ENCODE measurements at places on chromosomes 2 and 18.

- H3K27ac ChIP-seq = no peak overlapping the region
- peaks cover 7% of the 10 kb centered on the region for H3K4me1 ChIP-seq
- H3K36me3 ChIP-seq = no peaks in the 10 kb centered on the region
- DNase-seq = no peak
- no peak overlapping the region for H3K4me3 ChIP-seq
- no peaks in the 10 kb centered on the region for H3K27me3 ChIP-seq
These were observed 4.0 kb upstream of the GPR17 start for GRCh38 chr2:127641846-127642507.

DNA sequence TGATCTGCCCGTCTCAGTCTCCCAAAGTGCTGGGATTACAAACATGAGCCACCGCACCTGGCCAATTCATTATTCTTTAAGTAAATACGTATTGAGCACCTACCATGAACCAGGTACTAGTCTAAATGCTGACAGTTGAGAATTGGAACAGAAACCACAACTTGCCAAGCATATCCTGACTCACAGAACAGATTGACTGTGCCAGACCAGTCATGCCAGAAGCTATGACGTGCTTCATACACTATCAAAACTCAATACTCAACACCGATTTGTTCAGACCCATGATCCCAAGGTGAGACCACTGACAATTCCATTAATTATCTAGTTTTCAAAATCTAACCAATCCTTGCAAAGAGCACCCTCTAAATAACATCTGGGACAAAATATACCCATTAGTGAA lies 148.6 kb downstream of the B3GNT2 start:
- no peak overlapping the region for H3K4me3 ChIP-seq
- peaks cover 12% of the 10 kb centered on the region for H3K4me1 ChIP-seq
- H3K27me3 ChIP-seq = no peaks in the 10 kb centered on the region
- no peak for DNase-seq
- H3K36me3 ChIP-seq = no peaks in the 10 kb centered on the region

DNA sequence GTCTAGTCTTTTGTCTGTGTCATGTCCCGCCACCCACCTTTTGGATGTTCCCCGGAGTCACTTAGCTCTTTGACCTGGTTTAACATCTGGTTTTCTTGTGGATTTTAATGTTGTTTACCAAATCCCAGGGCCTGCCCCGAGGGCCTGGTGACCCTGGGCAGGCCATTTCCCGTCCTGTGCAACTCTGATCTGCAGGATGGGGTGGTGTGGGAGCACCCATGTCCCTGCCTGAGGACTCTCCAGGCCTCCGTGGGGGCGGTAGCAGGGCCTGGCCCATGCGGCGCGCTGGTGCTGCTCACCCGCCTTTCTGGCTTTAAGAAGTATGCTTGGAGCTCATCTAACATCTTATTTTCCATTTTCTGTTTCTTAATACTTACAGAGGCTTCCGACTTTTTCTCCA lies 10.7 kb downstream of the RAMP1 start:
- H3K27me3 ChIP-seq = no peaks in the 10 kb centered on the region
- H3K36me3 ChIP-seq = no peaks in the 10 kb centered on the region
- H3K4me3 ChIP-seq = no peak overlapping the region
- H3K4me1 ChIP-seq = peaks cover 31% of the 10 kb centered on the region
- no peak for DNase-seq

- no peak for DNase-seq
- no peak overlapping the region for H3K27ac ChIP-seq
- peaks cover 66% of the 10 kb centered on the region for H3K36me3 ChIP-seq
- no peak overlapping the region for H3K4me3 ChIP-seq
- H3K27me3 ChIP-seq = no peaks in the 10 kb centered on the region
- H3K4me1 ChIP-seq = no peaks in the 10 kb centered on the region
These were observed 18.8 kb downstream of the TMEM87B start for GRCh38 chr2:112073875-112074274.

DNA sequence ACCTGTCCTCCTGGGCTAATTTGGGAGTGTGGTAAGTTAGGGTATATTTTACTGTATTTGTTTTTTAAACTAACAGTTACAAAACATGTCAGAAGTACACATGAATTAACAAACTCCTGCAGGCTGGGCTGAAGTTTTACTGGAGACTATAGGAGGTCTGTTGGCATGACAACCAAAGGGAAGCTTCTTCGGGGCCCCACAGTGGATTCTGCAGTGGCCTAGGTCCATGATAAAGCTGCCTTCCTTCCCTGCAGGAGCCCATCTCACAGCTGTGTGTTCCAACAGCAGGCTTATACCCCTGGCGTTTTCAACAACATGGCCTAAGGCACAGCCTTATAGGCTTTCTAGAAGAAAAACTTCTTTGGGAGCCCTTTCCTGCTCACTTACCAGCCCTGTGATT lies 128.0 kb upstream of the SETBP1 start:
- no peak overlapping the region for H3K4me3 ChIP-seq
- H3K4me1 ChIP-seq = peaks cover 27% of the 10 kb centered on the region
- DNase-seq = no peak
- H3K27me3 ChIP-seq = no peaks in the 10 kb centered on the region
- H3K27ac ChIP-seq = no peak overlapping the region

GRCh38 chr2:200092235-200092634 lies 136.9 kb downstream of the MAIP1 start:
- no peak overlapping the region for H3K4me3 ChIP-seq
- peaks cover 7% of the 10 kb centered on the region for H3K4me1 ChIP-seq
- no peak overlapping the region for H3K27ac ChIP-seq
- no peak for DNase-seq
- H3K36me3 ChIP-seq = no peaks in the 10 kb centered on the region

DNA sequence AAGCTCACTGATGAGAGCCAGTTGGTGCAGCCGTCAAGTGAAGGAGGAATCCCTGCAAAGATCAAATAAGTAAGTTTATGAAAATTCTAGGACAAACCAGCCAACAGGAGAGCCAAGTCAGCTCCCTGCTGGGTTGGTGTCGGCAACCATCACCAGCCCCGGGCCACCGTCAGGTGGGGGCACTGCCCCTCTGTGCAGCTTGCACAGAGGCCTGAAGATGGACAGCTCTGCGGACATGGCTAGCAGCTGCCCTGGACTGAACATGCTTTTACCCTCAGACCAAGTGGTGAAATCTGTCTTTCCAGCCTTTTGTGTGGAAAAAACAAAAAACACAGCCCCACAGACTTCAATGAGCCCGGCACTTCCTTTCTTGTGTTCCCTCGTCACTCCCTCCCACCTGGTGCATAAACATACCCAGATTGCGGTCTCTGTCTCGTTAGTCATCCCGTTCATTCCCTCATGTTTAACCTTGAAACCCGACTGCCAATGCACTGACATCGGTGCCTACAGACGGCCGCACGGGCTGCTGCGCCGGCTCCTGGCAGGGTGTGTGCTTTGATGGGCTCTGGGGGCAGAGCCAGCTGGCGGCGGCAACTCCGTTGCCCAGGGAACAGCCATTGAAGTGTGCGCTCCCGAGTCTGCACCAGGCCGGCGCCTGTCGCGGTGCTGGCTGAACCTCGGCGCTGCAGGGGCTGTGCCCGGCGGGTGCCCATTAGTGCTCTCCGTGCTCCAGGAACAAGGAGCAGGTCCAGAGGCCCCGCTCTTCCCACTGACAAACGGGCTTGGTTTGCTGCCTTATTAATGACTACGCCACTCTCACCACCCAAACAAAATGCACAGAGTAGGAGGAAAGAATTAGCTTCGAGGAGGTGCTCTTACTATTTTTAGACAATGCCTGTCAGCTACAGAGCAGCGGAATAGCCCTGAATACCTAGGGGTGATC lies 95.3 kb downstream of the EIPR1 start:
- no peaks in the 10 kb centered on the region for H3K4me1 ChIP-seq
- no peaks in the 10 kb centered on the region for H3K27me3 ChIP-seq
- H3K36me3 ChIP-seq = peaks cover 2% of the 10 kb centered on the region
- H3K4me3 ChIP-seq = no peak overlapping the region
- no peak overlapping the region for H3K27ac ChIP-seq

DNA sequence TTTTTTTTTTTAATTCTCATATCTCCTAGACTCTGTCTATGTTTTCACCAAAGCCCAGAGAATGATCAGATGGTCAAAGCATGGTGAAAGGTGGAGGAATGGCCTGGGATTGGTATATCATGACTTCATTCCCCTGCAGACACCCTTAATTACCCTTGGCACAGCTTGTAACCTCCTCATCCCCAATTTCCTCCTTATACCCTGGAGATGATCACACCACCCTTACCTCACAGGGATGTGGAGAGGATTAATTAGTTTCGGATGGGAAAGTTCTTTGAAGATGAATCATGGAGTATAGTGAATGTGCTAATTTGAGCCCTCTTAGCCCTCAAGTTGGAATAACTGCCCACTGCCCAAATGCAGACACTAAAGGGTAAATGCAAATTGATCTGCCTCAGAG lies 138.0 kb upstream of the LYPD6 start:
- no peak overlapping the region for H3K27ac ChIP-seq
- H3K4me1 ChIP-seq = peaks cover 10% of the 10 kb centered on the region
- no peaks in the 10 kb centered on the region for H3K27me3 ChIP-seq
- H3K36me3 ChIP-seq = no peaks in the 10 kb centered on the region

DNA sequence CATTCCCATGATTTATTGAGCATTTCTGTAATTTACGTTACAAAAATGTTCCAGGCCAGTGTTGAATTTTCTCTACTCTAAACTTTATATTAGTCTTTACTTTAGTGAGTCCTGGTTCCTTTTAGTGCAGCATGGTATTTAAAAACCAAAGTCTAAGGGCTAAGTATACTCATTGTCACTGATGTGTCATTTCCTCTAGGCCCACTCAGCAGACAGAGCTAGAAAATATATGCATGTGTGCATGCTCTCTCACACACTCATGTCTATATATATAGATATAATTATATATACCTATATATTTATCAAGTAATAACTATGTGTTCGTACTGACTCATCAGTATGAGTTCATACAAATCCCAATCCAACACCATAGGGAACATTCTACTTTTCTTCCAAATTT lies 132.5 kb upstream of the SLC8A1 start:
- H3K4me1 ChIP-seq = peaks cover 8% of the 10 kb centered on the region
- no peak overlapping the region for H3K27ac ChIP-seq
- H3K27me3 ChIP-seq = no peaks in the 10 kb centered on the region

DNA sequence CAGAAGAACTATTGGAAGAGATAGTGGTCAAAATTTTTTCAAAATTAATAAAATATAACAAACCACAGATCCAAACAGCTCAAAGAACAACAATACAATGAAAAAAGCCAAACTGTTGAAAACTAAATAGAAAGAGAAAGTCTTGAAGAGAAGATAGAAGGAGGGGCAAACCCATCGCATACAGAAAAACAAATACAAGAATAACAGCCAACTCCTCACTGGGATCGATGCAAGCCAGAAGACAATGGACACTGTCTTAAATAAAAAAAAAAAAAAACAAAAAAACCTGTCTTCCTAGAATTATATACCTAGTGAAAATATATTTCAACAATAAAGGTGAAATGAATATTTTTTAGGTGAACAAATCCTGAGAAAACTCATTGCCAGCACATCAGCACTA lies 34.1 kb upstream of the ARHGAP25 start:
- no peak overlapping the region for H3K4me3 ChIP-seq
- H3K4me1 ChIP-seq = no peaks in the 10 kb centered on the region
- no peak for DNase-seq
- H3K36me3 ChIP-seq = no peaks in the 10 kb centered on the region

DNA sequence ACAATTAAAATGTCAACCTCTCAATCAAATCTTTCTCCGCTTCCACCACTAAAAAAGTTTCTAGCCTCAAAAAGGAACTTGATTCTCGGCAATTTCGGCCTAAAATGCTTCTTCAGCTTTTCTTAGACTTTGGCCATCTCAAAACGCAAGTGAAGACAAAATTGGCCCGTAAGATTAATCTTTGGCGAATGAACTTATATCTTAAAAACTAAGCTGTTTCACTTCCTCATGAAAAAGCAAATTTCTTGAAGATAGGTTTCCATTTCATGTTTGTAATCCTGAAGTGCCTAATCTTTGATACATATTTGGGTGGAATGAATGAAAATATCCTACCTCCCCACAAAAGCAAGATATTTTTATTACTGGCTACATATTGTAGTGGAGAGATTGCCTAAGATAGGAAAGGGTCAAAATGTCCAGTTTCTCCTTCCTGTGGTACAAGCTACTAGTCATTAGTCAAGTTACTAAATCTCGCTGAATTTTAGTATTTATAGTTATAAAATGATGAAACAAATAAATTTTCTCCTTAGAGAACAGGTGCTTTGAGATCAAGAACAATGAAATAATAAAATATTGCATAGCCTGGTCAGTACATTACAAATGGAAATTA lies 85.4 kb upstream of the ZEB2 start:
- no peaks in the 10 kb centered on the region for H3K27me3 ChIP-seq
- peaks cover 21% of the 10 kb centered on the region for H3K4me1 ChIP-seq
- H3K27ac ChIP-seq = no peak overlapping the region
- H3K36me3 ChIP-seq = no peaks in the 10 kb centered on the region

DNA sequence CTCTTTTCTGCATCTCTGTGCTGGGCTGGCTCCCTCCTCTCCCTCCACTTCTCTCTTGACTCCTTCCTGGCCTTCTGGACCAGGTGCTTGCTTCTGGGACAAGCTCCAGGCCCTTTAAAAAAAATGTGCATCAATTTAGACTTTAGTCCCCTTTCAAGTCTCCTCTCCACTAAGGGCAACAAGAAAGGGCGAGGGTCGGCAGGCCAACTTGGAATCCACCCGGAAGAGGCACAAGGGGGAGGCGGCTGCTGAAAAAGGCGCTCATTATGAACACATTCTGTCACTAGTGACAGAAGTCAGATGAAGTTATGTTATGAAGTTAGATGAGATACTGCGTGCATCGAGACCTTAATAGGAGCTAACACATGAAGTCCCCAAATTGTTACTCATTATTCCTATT lies 13.6 kb upstream of the RHOB start:
- H3K4me3 ChIP-seq = no peak overlapping the region
- no peak overlapping the region for H3K27ac ChIP-seq
- no peaks in the 10 kb centered on the region for H3K36me3 ChIP-seq
- no peaks in the 10 kb centered on the region for H3K4me1 ChIP-seq
- no peak for DNase-seq
- H3K27me3 ChIP-seq = peaks cover 8% of the 10 kb centered on the region

DNA sequence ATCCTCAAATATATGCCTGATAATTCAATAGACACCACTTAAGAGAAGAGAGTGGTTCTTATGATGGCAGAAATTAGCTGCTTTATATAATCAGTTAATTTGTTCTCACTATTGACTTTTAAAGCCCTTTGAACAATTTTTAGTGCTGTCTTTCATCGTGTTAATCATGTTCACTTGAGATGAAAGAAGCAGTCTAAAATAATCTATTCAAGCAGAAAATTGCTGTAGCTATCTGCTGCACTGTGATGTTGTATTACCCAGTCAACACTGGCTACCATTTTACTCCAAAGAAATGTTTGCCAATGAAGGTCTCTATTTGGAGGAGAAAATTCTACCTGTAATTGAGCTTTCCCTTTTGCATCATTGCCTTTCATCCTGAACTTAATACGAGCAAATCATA lies 459.8 kb upstream of the FSIP2 start:
- no peak overlapping the region for H3K27ac ChIP-seq
- DNase-seq = no peak
- no peaks in the 10 kb centered on the region for H3K27me3 ChIP-seq
- H3K36me3 ChIP-seq = no peaks in the 10 kb centered on the region

All from mesothelial cell of epicardium (in vitro differentiated cells).